ENCODE measurements at places on chromosomes 4 and X.

- no peak for DNase-seq
Observed at GRCh38 chr4:46254788-46255187, 130.9 kb upstream of the GABRG1 start.

GRCh38 chr4:182212211-182212761 is 30.9 kb upstream of the TENM3 start:
- no peak for DNase-seq

DNA sequence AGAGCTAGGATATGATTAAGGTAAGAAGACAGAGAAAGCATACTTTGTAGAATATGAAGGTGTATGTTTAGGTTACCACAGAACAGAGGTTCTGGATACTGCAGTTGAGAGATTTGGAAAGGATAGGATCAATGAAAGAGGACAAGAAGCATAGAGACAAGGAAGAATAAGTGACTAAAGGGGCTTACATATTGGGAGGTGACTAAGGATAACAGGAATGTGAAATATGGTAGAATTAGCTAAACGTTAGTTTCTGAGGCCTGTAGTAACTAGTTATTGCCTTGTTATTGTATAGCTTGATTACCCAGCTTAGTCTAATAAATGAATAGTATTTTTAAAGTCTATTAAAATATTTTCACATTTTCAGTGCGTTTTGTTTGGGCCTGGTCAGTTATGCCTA is 38.2 kb downstream of the CENPI start:
- no peak for DNase-seq

GRCh38 chrX:36867143-36867542 is 141.0 kb upstream of the FAM47C start:
- no peak for DNase-seq

- no peak for DNase-seq
Observed at GRCh38 chrX:152520653-152521052, 69.5 kb upstream of the GABRA3 start.

DNA sequence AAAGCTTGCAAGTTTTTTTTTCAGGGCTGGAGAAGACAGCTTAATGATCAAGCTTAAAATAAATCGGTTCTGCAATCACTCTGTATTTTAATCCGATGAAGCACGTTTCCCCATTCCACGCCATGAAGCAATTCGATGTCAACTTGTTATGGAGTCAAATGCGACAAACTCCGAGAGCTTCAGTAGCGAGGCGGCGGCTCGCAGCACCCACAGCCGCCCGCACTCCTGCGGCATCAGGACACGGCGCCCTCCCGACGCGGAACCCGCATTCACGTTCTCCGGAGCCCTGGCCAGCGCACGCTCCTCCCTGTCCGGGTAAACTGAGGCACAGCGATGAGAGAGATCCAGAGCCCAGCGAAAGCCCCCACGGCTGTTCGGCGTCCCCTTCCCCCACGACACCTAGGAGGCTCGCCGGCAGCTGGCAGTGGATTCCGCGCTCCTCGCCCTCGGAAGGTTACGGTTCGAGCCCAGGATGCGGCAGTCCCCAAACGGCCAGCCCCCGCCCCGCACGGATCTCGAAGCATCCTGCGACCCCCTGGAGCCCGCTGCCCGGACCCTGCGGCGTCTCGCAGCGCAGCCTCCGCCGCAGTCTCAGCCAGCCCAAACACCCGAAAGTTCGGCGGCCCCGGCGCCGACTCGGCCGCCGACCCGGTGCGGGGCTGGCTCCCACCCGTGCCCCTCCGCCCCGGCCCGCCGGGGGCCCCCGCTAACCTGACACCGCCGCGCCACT is 507 bp downstream of the MFAP3L start:
- DNase-seq = peak; percentile 2

DNA sequence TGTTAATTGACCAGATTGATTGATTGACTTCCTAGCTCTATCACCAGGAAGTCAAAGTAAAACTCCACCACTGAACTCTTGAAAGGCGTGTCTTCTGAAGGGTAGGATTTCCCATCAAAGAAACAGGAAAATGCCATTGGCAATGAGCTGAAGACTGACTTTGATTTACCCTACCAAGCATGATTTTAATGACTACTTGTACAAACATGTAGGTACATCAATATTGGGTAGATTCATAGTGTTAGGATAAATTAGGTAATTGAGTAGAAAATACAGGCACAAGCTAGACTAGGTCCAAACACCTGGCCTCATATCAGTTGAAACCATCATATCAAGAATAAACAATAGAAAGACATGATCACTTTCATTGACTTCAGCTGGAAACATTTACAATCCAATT is 53.2 kb upstream of the ATXN3L start:
- no peak for DNase-seq

DNA sequence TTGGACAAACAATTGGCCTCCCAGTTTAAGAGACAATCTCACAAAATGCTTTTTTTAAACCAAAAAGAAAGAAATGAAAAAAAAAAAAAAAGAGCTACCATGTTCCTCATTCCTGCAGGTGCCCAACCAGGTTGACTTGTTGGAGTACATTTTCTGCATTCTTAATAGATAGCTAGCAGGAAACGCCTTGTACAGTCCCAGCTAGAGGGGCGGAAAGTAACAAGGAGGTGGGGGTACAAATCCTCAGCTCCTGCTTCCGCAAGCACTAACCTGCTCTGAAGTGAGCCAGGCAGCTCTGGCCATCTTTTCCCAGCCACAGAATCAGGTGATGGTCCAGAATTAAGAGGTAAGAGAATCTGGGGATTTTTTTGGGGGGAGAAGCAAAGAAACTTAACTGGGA is at the start of gene VGLL1:
Gene VGLL1 (plus strand): TSS at position 265 of the 400 bp plus-strand sequence. CDS start 3,806 bp downstream, outside the sequence.
- peak; percentile 26 for DNase-seq

DNA sequence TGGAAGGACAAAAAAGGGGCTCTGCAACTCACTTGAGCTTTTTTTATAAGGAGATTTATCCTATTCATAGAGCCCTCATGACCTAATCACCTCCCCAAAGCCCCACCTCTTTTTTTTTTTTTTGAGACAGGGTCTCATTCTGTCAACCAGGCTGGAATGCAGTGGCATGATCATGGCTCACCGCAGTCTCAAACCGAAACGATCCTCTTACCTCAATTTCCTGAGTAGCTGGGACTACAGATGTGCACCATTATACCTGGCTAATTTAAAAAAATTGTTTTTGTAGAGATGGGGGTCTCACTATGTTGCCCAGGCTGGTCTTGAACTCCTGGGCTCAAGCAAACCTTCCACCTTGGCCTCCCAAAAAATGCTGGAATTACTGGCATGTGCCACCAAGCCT is 61.6 kb upstream of the PDGFRA start:
- no peak for DNase-seq

DNA sequence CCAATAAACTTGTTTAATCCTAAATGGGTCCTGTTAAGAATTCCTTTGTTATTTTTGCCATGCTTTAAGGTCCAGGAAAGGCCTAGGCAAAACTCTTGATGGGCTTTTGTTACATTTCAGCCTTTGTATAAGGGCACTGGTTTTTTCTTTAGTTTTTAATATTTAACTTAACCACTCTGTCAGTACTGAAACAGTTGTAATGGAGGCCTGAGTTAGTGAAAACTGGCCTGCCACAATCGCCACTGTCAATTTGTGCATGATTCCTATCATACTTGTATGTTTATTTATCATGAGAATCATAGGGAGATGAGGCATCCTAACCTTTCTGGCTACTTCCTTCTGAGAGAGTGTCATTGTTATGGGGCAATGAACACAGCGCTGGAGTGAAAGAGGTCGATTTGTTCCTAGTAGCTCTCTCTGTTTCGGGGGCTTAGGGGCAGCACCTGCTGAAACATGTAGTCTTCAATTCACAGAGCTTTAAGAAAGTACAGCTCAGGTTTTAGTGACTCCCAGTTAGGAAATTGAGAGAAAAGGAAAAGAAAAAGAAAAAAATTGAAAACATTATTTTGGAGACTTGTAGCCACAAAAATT is 393.8 kb upstream of the FSTL5 start:
- no peak for DNase-seq

GRCh38 chr4:8285976-8286718 is 16.6 kb downstream of the HTRA3 start:
- DNase-seq = no peak

DNA sequence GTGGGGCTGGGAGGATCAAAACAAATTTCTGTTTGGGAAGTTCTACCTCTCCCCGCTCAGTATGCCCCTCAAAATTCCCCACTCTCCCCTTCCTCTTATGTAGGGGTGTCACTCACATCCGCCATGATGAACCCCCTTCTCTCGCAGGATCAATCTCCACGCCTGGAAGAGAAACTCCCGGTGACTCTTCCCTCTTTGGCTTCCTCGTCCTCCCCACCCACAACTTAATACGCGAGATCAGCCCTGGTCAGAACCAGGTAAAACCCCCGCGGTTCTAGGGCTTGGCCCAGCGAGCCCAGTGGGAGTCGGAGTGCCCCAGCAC is 427 bp downstream of the LAMTOR3 start:
- no peak for DNase-seq

GRCh38 chrX:110541266-110541665 is 182.6 kb downstream of the RTL9 start:
- DNase-seq = no peak

- no peak for DNase-seq
Observed at GRCh38 chrX:13357925-13358324, 38.1 kb upstream of the ATXN3L start.

- no peak for DNase-seq
Observed at GRCh38 chrX:83845397-83845796, 15.5 kb upstream of the CYLC1 start.

DNA sequence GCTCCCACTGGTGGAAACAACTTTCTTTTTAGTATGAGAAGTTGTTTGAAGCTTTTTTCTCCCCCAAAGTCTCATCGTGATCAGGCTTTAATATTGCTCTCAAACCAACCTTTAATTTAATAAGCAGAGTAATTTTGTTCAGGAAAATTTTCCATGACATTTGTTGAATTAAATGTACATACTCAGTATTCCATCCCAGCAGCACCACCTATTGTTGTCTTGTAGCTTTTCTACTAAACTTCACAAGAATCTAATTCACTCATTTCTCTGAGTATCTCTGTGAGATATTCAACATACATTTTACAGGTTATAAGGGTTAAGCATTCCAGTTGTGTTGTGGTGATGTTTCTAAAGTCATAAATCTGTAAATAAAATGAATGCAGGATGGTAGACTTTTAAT is 218.3 kb upstream of the HAND2 start:
- DNase-seq = no peak

DNA sequence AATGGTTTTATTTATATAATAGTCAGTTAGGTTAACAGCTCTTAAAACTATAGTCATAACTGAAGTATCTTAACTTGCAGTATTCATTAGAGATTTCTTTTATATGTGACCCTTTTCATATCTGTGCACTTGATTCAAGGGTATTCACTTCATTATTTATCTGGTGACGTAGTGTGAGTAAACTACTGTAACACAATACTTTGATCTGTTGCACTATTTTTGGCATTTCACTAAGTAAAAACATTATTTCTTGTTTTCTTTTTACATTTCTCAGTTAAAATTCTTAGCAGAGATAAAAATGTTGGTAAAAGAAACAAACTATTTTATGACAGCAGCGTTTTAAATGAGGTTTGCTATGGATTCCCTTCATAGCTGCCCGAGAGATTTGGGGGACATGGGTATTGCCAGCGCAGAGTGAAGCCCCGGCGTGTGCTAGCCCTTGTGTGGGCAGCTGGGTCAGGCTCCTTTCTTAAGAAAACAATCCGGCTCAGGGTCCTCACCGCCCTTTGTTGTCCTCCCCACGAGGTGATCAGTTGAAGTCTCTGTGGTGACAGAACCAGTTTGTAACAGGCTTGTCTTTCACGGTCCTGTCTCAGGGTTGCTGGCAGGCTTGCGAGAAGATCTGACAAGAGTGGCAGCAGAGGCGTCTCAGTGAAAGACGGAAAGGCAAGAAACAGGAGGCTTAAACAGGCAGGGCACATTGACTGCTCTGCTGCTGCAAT is 293.4 kb downstream of the BMPR1B start:
- DNase-seq = no peak

- DNase-seq = no peak
Observed at GRCh38 chr4:80206111-80206510, 8.8 kb downstream of the PRDM8 start.

DNA sequence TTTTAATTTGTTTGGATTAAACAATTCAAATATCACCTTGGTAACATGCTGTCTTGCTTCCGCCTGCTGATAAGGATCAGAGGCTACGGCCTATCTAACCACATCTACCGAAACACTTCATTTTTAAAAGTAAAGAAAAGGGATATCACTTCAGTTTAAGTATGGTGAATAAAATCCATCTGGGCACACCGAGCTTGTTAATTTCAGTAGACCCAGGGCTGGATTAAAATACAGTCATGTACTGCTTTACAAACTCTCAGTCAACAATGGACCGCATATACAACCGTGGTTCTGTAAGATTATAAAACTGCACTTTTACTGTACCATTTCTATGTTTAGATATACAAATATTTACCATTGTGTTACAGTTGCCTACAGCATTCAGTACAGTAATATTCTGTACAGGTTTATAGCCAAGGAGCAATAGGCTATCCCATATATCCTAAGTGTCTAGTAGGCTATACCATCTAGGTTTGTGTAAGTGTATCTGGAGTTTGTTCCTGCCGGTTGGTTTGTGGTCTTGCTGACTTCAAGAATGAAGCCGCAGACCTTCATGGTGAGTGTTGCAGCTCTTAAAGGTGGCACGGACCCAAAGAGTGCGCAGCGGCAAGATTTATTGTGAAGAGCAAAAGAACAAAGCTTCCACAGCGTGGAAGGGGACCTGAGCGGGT is 40.0 kb downstream of the SEPTIN11 start:
- no peak for DNase-seq

DNA sequence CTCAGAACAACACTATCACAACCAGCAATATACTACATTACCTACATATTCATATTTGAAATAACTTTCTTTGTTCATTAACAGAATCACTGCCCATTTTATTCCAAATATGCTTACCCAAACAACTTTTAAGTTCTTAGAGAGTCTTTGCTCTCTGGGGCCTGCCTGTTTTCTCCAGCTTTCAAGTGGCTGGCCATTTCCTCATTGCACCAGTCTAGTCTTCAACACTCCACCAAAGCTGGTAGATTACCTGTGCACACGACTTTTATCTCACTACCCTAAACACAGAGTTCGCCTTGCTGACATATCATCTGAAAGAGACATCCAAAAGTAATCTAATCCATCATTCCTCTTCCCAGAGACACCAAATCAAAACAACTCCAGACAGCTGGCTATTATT is 66.2 kb downstream of the PRDM5 start:
- no peak for DNase-seq

DNA sequence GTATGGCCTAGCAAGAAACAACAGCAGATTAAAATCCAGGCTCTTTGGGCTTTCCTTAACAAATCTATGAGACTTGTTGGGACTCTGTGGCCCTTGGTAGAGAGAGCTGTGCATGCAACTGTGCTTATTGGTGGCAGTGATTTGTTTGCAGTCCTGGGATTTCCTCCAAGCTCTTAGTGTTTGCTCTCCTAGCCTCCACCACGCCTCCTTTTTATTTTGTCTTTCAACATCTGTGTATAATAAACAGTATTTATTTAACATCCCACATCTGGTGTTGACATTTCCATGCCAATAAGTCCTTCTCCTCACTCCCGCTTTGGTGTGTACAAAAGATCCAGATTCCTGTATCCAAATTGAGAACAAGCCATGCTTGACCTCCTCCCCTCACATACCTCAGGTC is 3.1 kb downstream of the TNMD start:
- DNase-seq = no peak

Measured in urinary bladder (tissue), 4 donors.